Stimulated activated CD8-positive, alpha-beta memory T cell treated with anti-CD3 and anti-CD28 coated beads, Interleukin-4, amount 100 ng/mL, for 1 hour (primary cell): ENCODE measurements at places on chromosomes 6 and 20.

DNA sequence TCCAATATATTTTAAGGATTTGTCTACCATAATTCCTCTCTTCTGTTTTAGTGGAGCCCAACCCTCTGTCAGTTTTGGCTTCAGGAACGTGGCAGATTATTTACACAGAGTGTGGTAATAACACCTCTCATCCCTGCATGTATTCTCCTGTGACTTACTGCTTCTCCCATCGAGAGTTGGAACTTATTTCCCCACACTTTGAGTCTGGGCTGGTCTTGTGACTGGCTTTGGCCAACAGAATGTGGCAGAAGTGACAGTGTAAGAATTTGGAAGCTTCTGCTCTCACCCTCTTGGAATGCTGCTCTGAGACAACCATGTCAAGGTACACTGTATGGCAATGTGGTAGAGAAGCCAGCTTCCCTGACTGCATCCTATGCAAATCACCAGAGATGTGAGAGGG, 407.7 kb downstream of the EPM2A start:
- no peak for DNase-seq

DNA sequence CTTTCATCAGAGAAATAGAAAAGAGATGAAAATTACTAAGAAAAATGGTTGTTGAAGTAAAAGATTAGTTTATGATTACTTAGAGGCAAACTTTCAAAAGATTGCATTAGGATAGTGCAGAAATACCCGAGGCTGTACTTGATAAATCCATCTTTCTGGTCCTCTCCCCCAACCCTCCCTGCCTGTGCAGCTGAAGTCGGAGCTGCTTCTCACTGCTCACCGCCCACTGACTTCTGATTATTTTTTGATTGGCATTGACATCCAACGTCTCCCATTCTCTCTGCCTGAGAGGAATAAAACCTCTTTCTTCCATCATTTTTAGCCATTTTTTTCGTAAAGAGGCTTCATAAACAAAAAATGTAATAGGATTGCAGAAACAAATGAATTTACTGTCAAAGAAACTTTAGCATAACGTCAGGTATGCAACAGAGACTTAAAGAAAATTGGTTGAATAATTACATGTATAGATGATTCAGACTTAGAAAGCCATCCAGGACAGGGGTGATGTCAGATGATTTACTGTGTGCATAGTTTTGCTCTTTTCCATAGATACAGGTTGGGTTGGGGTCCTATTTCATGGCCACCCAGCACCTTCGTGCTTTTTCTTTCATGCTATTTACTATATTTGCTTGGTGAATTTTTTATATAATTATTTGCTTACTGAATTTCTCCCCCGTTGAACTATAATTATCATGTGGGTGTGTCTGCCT, 53.6 kb upstream of the EDN3 start:
- no peak for DNase-seq

GRCh38 chr6:149859368-149859767, 4.8 kb downstream of the LRP11 start:
- DNase-seq: no peak

DNA sequence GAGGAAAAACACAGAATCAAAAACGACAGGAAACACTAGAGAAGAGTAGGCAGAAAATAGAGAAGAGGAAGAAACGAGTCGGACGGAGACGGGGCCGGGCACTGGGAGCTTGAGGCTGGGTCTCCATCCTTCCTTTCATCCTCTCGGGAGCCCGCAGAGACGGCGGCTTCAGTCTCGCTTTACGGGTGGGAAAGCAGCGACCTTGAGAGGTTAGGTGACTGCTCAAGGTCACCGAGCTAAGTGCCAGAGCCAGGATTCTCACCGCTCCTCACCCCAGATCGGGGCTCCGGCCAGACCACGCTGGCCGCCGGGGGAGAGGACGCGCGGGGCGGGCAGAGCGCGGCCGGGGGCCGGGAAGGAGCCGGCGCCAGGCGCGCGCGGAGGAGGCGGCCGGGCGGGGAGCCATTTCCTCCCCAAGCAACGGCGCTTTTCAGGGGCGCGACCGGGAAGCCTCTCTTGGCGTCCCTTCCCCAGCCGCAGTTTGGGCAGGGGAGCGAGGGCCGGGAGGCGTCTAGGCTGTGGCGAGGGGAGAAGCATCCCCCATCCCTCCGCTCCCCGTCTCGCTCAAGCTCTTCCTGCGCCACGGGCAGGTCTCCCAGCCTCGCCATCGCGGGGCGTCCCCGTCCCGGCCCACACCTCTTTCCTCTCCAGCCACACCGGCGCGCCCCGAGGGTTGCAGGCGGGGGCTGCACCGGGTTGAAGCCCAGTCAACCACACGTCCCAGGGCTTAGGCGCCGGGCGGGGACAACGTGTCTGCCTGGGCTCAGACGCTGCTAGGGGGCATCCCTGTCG, 24.1 kb upstream of the MAP3K7 start:
- DNase-seq: no peak

- DNase-seq: no peak
These were observed 117.0 kb upstream of the KCNG1 start for GRCh38 chr20:51139891-51140290.

GRCh38 chr20:16553684-16554083, 19.6 kb downstream of the KIF16B start:
- DNase-seq: no peak

GRCh38 chr6:23174781-23175361, 605.5 kb downstream of the HDGFL1 start:
- DNase-seq: no peak

DNA sequence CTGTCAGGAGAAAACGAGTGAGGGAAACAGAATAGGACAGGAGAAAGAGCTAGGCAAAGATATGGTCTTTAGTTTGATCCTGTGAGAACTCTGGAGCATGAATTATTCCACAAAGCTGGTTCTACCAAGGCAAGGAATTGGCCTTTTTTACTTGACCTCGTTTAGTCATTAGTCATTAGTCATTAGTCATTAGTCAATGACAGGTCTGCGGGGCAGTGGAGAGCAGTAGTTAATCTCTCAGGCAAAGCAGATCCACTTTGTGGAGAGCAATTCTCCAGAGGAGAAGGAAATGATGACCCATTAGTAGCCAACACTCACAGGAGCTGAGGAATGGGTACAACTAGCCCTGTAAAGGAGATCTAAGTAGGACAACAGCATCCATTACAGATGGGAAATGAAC, 22.0 kb upstream of the ABCC10 start:
- DNase-seq: no peak

DNA sequence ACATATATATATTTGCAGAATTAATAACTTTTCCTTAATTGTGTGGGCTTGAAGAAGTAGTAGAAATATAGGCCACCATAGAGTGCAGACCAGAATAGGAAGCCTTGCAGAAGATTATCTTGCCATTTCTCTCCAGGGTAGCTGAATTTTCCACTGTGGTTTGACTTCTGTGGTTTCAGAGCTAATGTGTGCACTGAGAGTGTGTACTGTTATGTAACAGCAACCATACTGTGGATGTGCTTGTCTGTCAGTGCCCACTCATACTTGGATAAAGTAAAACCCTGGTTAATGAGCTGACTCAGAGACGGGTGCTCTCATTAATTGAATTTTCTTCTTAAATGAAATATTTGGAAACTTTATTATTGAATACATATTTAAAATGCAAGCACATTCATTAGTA, 57.2 kb downstream of the CEP43 start:
- no peak for DNase-seq

DNA sequence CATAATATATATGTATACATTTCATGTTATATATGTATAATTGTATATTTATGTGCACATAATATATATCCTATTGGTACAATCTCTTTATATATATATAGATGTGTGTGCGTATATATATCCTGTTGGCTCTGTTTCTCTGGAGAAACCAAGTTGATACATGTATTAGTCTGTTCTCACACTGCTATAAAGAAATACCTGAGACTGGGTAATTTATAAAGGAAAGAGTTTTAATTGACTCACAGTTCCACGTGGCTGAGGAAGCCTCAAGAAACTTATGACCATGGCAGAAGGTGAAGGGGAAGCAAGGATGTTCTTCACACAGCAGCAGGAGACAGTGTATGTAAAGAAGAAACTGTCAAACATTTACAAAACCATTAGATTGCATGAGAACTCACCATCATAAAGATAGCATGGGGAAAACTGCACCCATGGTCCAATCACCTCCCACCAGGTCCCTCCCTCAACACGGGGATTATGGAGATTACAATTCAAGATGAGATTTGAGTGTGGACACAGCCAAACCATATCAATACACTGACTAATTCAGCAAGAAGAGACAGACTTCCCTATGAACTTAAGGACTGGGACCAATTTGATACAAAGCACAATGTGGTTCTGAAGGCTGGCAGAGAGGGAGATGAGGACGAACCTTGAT, 14.0 kb downstream of the CST3 start:
- DNase-seq: no peak

- no peak for DNase-seq
These were observed 70.2 kb upstream of the ZFP64 start for GRCh38 chr20:52261792-52262191.
